ENCODE measurements at places on chromosomes 2 and 18. TPM values are rescaled to one million over a fixed set of nuclear protein-coding genes. Genes with fewer than 3 reads are reported as not detected.

- no peak for DNase-seq
These were observed 24.6 kb upstream of the PDK1 start for GRCh38 chr2:172531309-172531708.

DNA sequence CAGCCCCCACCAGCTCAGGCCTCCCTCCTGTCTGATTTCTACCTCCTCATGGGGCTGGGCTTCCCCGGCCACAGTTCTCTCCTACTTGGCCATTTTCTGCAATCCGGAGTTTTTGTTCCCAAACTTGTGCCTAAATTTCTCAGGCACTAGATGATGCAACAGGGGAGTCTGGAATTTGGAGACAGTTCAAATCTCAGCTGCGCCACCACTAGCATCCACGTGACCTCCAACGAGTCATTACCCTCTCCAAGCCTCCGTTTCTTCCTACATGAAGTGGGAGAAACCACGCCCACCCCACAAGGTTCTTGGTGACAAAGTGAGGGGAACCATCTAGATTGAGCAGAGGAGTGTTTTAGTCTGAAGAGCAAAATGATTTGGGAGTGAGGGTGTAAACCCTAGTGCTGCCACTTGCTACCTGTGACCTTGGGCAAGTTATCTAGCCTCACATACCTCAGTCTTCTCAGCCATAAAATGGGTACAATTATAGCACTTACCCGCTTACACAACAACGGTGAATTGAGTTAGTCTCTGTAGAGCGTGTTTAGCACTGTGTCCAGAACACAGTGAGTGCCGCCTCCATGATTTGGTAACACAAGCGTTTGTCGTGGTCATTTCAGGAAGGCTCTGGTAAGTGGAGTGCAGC lies 61.4 kb upstream of the ASAP2 start:
- DNase-seq = no peak

- no peak for DNase-seq
These were observed 554.4 kb upstream of the MEX3C start for GRCh38 chr18:51751901-51752300.

DNA sequence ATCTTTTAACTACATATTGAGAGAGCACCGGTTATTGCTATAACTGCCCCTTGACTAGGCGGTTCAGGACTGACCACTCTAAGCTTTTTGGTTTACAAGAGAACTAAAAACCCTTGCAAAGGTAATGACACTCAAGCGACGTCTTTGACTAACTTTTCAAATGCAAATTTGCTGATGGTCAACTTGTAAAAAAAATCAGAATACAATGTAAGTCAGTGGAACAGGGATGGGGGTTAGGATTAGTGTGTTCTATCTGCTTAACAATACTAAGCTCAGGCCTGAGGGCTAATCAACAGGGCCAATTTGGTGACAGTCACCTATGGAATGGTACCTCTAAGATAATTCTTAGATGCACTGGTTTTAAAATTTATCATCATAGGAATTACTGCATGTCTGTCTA lies 57.1 kb downstream of the ZAP70 start:
- DNase-seq = no peak

DNA sequence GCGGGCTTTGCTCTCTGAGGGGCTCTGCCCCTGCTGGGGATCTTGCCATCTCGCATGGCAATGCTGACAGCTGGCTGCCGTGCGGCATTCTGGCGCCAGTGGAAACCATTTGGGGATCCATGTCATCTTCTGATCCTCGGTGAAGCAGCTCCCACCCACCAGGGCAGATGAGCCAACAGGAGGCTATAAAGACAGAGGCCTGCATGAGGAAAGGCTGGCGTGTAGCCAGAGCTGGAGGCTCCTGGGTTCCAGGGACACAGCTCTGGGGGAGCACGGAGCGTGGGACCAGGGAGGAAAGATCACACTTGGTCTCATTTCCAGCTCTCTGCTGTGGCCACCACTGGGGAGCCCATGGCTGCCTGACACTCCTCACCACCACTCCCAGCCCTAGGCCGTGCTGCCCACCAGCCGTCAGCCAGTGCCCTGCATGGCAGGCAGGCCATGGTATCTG lies 145.8 kb downstream of the ZFP36L2 start:
- peak; percentile 86 for DNase-seq

GRCh38 chr2:40783704-40784103 lies 331.8 kb upstream of the SLC8A1 start:
- no peak for DNase-seq

- DNase-seq = peak; percentile 81
These were observed 38.0 kb upstream of the SNED1 start for GRCh38 chr2:240960309-240960970.

GRCh38 chr2:148875387-148876051 lies 492 bp downstream of the KIF5C start:
- DNase-seq = no peak

DNA sequence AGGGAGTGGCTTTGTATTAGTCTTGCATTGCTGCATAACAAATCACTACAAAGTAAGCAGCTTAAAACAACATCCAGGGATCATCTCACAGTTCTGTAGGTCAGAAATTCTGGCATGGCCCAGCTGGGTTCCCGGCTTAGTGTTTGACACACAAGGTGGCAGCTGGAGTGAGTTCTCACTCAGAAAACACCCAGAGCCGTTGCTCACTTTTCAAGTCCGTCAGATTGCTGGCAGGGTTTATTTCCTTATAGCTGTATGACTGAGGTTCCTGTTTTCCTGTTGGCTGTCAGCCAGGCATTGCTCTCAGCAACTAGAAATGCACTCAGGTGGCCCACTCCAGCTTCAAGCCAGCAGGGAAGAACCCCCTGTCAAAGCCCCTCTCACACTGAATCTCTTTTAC lies 324.1 kb downstream of the CCDC178 start:
- peak; percentile 28 for DNase-seq

GRCh38 chr2:75157435-75157834 lies 41.9 kb downstream of the TACR1 start:
- DNase-seq = no peak

DNA sequence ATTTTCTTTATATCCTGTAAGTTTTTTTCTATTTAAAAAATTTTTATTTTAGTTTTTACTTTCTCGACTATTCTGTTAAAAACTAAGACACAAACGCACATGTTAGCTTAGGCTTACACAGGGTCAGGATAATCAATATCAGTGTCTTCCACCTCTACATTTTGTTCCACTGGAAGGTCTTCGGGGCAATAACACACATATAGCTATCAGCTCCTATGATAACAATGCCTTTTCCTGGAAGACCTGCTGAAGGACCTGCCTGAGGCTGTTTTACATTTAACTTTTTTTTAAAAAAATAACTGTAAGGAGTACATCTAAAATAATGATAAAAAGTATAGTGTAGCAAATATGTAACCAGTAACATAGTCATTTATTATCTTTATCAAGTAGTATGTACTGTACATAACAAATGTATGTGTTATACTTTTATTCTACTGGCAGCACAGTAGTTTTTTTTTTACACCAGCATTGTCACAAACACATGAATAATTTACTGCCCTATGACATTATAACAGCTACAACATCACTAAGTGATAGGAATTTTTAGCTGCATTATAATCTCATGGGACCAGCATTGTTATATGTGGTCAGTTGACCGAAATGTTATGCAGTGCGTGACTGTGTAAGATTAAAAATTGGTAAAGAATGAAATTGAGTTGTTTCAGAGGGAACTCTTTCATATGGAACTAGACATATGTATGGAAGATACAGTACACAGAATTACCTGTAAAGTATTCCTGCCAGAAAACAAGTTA lies 37.9 kb downstream of the CCDC138 start:
- DNase-seq = no peak

DNA sequence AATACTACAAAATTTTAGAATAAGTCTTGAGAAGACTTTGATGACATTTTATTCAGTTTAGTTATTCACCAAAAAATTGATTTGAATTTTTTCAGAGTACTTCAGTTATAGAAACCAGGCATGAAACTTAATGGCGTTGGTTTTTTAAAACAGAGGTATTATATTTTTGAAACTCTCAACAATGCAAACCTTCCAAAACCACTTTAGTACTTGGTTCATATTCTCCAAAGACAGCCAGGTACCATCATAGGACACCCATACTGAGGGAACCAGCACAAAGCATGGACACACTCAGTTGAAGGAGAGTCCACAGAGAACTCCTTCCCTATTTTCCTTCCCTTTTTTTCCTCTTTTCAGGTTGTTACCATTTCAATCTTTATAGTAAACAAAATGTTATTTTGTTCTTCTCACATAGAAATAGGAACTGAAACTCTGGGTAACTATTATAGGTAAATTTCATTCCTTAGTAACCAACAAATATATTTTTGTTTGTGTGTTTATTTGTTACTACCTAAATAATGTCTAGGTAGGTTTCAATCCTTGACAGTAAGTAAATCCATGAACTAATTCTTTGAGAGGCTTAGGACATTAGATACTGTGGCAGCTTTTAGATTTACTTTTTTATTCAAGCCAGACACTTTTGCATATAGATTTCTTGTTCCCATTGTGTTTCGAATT lies 95.8 kb downstream of the TMEFF2 start:
- no peak for DNase-seq

DNA sequence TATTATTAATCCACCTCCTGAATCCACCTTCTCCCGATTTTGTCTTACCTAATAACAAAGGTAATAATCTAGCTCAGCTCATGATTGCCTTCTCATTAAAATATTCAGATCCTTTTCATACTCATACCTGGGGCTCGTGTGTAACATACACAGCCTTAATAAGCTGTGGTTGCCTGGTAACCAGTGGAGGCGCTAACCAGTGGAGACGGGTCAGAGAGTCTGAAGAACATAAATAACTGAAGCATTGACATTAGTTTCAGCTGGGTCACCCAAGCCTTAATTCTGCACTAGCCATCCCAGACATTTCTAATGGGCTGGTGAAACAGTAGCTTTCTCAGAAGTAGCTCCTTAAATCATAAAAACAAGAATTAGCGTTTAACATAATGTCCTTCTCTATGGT lies 14.8 kb upstream of the DTNA start:
- peak; percentile 13 for DNase-seq

DNA sequence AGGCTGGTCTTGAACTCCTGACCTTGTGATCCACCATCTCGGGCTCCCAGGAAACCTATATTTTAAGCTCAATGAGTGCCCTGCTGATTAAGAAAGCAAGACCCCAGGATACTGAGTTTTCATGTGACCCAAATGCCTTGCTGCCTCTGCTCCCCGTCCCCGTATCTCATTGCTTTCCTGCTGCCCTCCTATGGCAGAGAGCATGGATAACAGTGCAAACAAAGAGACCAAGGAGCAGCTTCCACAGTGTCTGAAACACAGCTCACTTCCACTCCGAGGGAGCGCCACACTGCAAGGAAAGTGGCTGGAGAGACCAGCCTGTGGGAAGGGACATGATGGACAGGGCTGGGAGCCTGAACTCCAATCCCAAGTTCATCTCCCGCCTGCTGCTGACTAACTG lies 246.8 kb downstream of the TMEM182 start:
- no peak for DNase-seq

DNA sequence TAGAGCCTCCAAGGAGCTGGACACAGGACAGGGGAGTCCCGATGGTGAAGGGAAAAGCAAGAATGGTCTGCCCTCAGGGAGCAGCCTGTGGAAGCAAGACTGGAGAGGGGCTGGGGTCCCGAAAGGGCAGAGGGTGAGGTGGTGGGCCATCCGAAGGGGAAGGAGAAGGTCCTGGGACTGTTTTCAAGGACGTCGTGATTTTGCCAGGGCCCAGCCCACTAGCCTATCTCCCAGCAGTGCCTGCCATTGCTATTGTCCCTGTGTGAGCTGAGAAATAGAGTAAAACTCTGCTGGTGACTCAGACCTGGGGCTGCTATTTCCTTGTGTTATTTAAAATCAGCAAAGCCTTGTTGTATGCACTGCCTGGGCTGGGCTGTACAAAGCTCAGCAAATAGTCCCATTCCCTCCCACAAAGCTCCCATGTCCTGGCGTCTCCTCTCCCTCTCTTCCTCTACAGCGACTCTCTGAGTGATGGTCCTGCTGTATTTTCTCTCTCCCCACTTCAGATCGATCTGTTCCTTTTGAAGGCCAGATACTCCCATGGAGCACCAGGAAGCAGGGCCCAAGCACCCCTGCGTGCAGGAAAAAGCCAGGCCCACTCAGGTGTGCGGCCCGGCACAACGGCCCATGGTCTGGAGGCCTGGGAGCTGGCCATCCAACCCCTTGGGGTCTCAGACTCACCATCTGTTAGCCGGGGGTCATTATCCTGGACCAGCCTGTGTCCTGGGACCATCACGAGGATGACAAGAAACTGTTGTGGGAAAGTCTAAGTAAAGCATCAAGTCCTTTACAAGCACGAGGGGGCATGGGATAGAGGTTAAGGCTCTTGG lies 65.0 kb upstream of the OTOF start:
- no peak for DNase-seq

GRCh38 chr2:133655610-133656009 lies 87.3 kb upstream of the NCKAP5 start:
- DNase-seq = no peak

GRCh38 chr18:40197711-40198110 lies 1757.3 kb upstream of the PIK3C3 start:
- DNase-seq = no peak

GRCh38 chr2:17853799-17854198 lies 24.7 kb upstream of the KCNS3 start:
- DNase-seq = no peak

GRCh38 chr18:44946529-44947113 lies 265.9 kb downstream of the SETBP1 start:
- no peak for DNase-seq

GRCh38 chr2:124283096-124283495 lies 258.0 kb downstream of the CNTNAP5 start:
- DNase-seq = peak; percentile 19

DNA sequence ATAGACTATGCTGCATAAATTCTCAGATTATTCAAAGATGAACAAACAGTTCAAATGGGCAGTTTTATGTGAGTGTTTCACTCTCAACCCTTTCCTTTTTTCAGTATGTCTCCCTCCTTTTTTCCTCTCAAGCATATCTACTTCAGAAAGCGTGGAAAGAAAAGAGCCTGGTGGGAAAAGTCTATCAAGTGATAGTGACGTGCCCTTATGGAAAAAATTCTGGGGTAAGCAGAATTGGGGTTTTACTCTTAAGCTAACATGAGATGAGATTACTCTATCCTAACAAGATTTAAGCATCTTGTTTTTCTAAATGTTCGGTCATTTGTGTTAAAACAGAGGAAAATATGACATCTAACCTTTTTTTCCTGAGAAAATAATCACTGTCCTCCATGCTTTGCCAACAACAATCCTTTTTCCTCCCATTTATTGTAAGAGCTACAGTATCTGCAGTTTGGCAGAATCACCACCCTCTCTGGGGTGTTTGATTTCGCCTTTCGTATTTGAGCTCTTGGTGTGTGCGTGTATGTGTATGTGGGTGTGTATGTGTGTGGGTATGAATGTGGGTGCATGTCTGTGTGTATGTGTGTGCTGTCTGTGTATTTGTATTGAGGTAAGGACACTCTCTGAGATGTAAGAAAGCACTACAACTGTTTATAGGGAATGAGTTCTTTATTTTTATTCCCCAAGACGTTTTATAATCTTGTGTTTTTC lies 143.9 kb upstream of the L3MBTL4 start:
- DNase-seq = no peak

GCG gene
- total RNA-seq = not detected

FAM117B gene
- 8.1 TPM for total RNA-seq

FOXI3 gene
- total RNA-seq = 0.31 TPM

POTEC gene
- not detected for total RNA-seq

DIPK1C gene
- total RNA-seq = 7.9 TPM

NBEAL1 gene
- total RNA-seq = 66.0 TPM

TUBA3E gene
- total RNA-seq = not detected

EPHA4 gene
- total RNA-seq = 26.2 TPM

HOXD9 gene
- total RNA-seq = 1.8 TPM
